ENCODE measurements at places on chromosomes 16 and 17.
A peak's percentile ranks its signal among the peaks of the same experiment; 100 is the strongest.

- no peak for DNase-seq
These were observed 29.0 kb downstream of the RTN4RL1 start for GRCh38 chr17:1995907-1996799.

DNA sequence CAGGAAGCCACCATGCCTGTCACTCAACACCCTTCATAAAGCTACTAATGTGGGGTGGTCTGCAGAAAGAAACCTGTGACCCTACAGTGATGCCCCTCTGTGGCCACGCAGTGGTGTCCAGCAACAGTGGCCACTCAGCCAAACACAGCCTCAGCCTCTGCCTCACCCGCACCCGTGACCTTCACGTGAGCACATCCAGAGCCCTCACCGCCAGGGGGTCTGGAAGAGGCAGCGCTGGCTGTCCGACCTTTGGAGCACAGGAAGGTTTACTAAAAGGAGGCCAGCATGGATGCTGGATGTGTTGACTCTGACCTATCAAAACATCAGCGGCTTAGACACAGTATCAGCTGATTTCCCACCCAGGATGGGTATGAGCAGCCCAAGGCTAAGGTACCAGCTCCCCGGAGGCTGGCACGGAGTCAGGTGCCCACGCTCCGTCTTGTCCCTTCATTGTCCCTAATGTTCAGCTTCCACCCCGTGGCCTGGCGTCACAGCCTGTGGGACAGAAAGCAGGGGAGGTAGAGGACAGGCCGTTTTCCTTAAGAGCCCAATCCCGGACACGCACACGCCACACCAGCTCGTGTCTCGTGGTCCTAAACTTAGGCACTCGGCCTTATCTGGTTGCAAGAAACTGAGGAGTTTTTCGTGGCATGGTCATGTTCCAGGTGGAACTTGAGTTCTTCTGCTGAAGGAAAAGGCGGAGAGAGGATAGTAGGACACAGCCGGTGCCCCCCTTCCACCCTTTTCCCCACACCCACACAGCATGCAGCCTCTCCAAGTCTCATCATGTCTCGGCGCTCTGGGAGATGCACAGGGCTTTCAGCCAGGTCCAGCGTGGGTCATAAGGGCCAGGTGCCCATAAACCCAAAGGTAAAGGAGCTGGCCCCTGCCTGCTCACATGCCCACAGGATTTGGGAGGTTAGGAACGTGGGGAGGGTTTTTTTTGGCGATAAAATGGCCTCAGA lies 49.7 kb upstream of the ENDOV start:
- DNase-seq: no peak

DNA sequence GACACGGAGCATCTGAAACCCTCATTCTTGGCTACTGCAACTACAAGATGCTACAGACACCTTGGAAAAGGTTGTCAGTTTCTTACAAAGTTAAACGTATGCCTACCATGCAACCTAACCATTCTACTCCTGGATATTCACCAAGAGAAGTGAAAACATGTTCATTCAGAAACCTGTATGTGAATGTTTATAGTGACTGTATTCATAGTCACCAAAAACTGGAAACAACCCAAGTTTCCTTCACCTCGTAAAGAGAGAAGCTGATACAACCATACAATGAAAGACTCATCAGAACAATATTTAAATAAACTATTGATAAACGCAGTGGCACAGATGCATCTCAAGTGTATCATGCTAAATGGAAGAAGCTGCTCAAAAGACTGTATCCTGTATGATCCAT lies 55.4 kb upstream of the CHMP6 start:
- DNase-seq: no peak

DNA sequence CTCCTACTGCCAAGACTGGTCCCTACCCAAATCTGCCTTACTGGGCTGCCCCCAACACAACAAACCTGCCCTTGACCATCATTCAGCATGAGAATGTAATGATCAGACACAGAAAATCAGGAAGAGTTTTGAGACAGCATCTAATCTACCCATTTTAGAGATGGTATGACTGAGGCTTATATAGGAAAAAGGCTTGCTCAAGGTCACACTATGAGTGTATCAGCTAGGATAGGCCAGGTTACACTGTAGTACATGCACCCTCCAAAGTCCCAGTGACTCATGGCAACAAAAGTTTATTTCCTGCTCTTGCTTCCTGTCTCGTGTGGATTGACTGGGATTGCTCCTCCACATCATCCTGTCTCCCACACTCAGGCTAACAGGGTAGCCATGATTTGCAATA lies 27.9 kb downstream of the NLRC5 start:
- DNase-seq: no peak

GRCh38 chr16:66359811-66360608 lies 6.5 kb upstream of the CDH5 start:
- no peak for DNase-seq

GRCh38 chr16:23907457-23907902 lies 71.7 kb downstream of the PRKCB start:
- DNase-seq: no peak

GRCh38 chr17:31570951-31571892 lies 179.7 kb downstream of the RAB11FIP4 start:
- no peak for DNase-seq

DNA sequence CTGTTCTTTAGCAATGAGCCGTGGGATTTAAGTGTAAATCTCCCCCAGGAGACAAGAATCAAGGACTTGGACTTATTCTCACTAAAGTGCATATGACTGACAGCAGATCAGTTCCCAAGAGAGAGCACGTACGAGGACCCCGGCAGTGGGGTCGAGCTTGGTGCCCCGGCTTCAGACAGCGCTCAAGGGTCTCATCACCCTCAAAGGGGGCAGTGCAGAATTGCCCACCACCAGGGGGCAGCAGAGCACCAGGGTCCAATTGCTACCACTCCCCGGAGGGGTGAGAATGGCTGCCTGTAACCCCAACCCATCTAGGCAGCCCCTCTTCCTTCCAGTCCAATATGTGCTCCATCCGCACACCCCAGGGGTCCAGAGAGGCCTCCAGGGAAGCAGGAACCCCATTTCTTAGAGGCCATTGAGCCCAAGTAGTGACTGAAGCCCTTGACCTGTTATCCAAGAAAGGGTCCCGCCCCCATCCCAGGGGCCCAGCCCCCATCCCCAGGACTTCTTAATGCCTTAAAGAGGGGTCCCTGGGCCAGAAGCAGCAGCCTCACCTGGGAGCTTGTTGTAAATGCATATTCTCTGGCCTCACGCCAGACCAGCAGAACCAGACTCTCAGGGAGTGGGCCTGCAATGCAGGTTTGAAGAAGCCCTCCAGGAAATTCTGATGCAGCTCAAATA lies 86.1 kb downstream of the ZDHHC7 start:
- peak; percentile 17 for DNase-seq

GRCh38 chr17:61362852-61363600 lies 36.6 kb upstream of the TBX2 start:
- no peak for DNase-seq

DNA sequence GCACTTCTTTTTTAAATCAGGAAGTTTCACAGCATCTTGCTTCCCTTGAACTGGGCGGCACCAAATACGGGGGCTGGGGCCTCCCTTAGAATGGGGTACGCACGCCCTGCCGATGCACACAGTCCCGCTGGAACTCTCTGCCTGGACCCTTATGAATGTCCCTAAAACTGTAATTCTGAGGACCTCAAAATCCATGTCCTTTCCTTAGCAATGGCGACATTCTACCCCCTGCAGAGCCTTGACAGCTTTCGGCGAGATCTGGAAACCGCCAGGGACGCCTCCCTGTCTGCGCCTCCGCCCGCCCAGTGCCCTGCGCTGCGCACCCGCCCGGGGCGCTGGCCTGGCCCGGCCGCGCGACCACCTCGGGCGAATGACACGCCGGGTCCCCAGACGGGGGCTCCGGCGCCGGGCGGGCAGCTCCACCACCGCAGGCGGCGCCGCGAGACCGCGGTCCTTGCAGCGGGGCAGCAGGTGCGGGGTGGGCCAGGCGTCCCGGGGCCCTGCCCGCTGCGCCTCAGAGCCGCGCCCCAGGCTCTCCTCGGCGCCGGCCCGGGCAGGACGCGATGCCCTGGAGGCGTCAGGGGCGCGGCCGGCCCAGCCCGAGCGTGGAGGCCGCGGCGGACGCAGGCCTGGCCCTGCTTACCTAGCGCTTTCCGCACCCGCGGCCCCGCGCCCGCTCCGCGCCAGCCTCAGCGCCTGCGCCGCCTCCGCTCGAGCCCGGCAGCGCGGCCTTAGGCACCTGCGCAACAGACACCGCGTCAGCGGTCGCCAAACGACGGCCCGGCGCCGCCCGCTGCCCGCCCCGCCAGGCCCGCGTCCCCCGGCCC lies 548 bp downstream of the HAGH start:
- DNase-seq: no peak

GRCh38 chr16:84021488-84021887 lies 21.1 kb downstream of the SLC38A8 start:
- DNase-seq: no peak

- no peak for DNase-seq
These were observed 44.0 kb downstream of the SDK2 start for GRCh38 chr17:73600103-73600871.

- no peak for DNase-seq
These were observed 58.3 kb downstream of the STH start for GRCh38 chr17:46057366-46057765.

DNA sequence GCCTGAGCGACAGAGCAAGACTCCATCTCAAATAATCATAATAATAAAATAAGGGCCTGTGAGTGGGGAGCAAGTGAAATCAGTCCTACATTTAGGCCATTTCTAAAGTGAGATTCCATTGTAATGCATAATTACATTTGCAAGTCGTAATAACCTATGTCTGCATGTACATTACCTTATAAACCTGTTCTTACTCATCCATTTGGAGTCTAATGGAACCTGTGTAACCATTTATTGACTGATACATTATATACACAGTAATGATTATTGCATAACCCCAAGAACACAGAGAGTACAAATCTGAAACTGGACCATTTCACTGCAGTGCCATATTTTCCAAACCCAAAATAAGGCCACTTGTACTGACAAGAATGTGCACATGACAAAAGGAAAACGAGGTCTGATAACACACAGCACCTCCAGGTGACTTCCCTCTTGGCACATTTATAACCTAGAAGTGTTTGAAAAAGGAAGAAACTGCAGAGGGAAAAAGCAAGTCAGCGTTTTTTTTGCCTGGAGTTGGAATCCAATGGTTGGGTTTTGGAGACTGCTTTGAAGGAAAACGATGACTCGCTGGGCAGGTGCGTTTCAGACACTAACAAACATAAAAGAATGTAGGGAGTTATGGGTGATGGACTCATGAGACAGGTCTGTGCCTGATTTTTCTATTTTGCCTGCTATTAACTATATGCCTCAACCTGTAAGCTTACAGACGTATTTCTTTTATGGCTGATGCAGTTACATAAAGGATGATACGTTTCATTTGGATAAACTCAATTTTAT lies 63.6 kb upstream of the KIFC3 start:
- DNase-seq: no peak

All from NCI-H1694 treated with DMSO at 0.1 percent for 48 hours (cell line).